Hematopoietic multipotent progenitor cell (in vitro differentiated cells): ENCODE measurements at places on chromosomes 13 and 19. TPM values are rescaled to one million over a fixed set of nuclear protein-coding genes. Genes with fewer than 3 reads are reported as not detected.

Gene C1QTNF9B
- not detected for total RNA-seq

Gene MAMSTR
- 1.1 TPM for total RNA-seq

Gene CRB3
- 0.27 TPM for total RNA-seq

Gene KL
- 1.3 TPM for total RNA-seq

Gene PALM3
- not detected for total RNA-seq

Gene CLIP3
- total RNA-seq, result 13.7 TPM

Gene ATXN8OS
- not detected for total RNA-seq

Gene ZNF878
- under 0.01 TPM for total RNA-seq

Gene ZSCAN4
- total RNA-seq, result not detected

Gene PALM
- 15.6 TPM for total RNA-seq

Gene LRRC63
- total RNA-seq, result 1.9 TPM

Gene CCNE1
- total RNA-seq, result 4.0 TPM

Gene HIF3A
- 0.27 TPM for total RNA-seq

Gene KRTDAP
- total RNA-seq, result not detected

Gene C19orf67
- total RNA-seq, result not detected

Gene KIR2DL3
- total RNA-seq, result under 0.01 TPM

Gene AP3D1
- total RNA-seq, result 137 TPM
